ENCODE measurements at places on chromosomes 12 and 14.

DNA sequence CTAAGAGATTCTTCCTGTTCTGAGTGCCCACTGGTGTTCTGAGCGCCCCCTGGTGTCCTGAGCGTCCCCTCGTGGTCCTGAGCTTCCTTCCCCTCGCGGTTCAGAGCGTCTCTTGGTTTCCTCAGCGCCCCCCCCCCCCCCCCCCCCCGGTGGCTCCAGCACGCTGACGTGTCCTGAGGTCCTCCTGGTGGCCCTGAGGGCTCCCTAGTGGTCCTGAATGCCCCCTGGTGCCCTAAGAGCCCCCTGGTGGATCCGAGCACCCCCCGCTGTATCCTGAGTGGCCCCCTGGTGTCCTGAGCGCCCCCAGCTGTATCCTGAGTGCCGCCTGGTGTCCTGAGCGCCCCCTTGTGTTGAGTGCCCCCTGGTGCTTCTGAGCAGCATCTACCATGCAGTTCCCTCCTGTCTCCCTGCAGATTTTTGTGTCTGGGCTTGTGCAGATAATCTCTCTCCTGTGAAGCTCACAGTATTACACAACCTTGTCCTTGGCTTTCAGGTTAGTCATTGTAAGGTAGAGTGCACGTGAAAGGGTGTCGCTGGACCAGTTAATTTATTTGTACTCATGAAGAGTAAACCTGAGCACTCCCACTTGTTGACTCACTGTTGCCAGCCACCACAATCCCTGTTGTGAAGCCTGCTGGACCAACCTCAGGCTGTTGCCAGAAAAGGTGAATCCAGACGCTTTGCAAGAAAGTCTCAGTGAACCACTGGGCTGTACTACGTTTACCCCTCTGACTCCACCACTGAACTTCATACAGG lies 1168.4 kb downstream of the TMEM121 start:
- DNase-seq: peak; percentile 71

- DNase-seq: no peak
Observed at GRCh38 chr12:12654691-12655460, 41.1 kb downstream of the GPR19 start.

DNA sequence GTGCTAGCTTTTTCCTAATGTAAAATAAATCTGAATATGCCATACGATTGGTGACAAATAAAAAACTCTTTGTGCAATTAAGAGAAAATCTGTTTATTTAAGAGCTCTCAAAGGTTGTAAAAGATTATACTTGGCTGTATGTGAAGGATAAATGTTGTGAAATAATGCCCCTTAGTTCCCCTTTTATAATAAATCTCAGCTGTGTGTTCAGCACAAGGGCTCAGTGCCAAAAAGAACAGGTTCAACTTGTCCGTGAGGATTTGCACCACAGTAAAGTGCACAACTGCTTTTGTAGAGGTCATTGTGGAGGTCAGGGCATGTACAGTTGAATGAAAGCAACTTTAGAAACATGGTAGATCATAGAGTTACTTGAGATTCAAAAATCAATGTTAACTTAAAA lies 118.6 kb downstream of the TRMT5 start:
- DNase-seq: no peak

- DNase-seq: no peak
Observed at GRCh38 chr14:22008766-22009165, 335.1 kb upstream of the OR4E1 start.

- DNase-seq: no peak
Observed at GRCh38 chr12:23352670-23353069, 596.8 kb downstream of the SOX5 start.

GRCh38 chr14:101055106-101055662 lies 151.7 kb upstream of the RTL1 start:
- no peak for DNase-seq

GRCh38 chr14:96125536-96125935 lies 79.1 kb upstream of the BDKRB2 start:
- no peak for DNase-seq

- DNase-seq: no peak
Observed at GRCh38 chr12:38983117-38983571, 77.8 kb upstream of the CPNE8 start.

- no peak for DNase-seq
Observed at GRCh38 chr12:91702843-91703425, 442.7 kb downstream of the BTG1 start.

DNA sequence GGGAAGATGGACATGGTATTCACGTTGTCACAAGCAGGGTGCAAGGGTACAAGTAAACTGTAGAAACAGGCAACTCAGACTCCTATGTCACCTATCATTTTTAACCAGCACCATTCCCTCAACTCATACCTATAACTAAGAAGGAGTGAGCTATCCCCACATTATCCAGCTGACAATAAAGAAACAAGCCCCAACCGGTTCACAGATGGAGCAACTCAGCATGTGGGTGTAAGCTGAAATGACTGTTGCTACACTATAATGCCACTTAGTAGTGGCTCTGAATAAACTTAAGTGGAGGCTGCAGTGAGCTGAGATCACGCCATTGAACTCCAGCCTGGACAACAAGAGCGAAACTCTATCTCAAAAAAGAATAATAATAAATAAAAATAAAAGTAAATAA lies 829.5 kb upstream of the MDGA2 start:
- no peak for DNase-seq

- DNase-seq: no peak
Observed at GRCh38 chr12:9851050-9851449, 18.1 kb downstream of the CLEC2B start.

GRCh38 chr12:26271889-26272492 lies 76.6 kb downstream of the SSPN start:
- no peak for DNase-seq

DNA sequence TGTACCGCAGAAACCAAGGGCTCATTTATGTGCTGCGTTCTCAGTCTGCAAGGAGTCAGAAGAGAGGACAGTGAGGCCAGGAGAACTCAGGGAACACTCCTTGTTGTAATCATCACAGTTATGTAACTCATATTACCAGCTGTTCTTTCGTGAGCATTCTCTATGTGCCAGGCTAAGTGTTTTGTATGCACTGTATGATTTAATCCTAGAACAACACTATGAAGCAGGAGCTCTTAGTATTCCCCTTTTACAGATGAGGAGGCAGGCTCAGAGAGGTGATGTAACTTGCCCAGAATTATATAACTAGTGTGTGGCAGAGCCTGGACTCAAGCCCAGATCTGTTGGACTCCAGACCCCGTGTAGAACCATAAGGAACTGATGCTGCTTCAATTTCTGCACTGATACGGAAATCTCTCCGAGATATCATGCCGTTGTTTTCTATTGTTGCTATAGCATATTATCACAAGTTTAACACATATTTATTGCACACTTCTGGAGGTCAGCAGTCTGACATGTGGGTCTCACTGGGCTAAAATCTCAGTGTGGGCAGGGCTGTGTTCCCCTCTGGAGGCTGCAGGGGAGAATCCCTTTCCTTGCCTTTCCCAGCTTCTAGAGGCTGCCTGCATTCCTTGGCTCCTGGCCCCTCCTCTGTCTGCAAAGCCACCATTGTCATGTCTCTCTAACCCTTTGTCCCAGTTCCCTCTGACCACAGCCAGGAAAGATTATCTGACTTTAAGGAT lies 16.3 kb upstream of the CD9 start:
- DNase-seq: no peak

- peak; percentile 18 for DNase-seq
Observed at GRCh38 chr12:11719678-11720099, 70.2 kb downstream of the ETV6 start.

GRCh38 chr12:57604454-57604991 lies at the start of gene DTX3:
TSS of gene DTX3 (plus strand) at chr12:57604824. CDS start at chr12:57606518, 1,694 bp downstream.
- DNase-seq: no peak

Measured in stimulated activated CD4-positive, alpha-beta T cell treated with anti-CD3 and anti-CD28 coated beads, Interleukin-1b, Interleukin-23, amount 100 ng/mL, for 4 hours (primary cell).